ENCODE measurements at places on chromosomes 7 and 10. TPM values are rescaled to one million over a fixed set of nuclear protein-coding genes. Genes with fewer than 3 reads are reported as not detected.

The DNTT gene
- not detected for total RNA-seq

The PTPRZ1 gene
- total RNA-seq, result not detected

The SUFU gene
- total RNA-seq, result 1.8 TPM

The NYAP1 gene
- 0.03 TPM for total RNA-seq

The RAB11FIP2 gene
- total RNA-seq, result 2.3 TPM

The TRDMT1 gene
- 3.2 TPM for total RNA-seq

The TUBAL3 gene
- total RNA-seq, result 0.47 TPM

The TWIST1 gene
- total RNA-seq, result not detected

The SPDYE5 gene
- not detected for total RNA-seq

All from HT-29 (cell line).